AML-193 (cell line): ENCODE measurements at places on chromosomes 12 and 14.

DNA sequence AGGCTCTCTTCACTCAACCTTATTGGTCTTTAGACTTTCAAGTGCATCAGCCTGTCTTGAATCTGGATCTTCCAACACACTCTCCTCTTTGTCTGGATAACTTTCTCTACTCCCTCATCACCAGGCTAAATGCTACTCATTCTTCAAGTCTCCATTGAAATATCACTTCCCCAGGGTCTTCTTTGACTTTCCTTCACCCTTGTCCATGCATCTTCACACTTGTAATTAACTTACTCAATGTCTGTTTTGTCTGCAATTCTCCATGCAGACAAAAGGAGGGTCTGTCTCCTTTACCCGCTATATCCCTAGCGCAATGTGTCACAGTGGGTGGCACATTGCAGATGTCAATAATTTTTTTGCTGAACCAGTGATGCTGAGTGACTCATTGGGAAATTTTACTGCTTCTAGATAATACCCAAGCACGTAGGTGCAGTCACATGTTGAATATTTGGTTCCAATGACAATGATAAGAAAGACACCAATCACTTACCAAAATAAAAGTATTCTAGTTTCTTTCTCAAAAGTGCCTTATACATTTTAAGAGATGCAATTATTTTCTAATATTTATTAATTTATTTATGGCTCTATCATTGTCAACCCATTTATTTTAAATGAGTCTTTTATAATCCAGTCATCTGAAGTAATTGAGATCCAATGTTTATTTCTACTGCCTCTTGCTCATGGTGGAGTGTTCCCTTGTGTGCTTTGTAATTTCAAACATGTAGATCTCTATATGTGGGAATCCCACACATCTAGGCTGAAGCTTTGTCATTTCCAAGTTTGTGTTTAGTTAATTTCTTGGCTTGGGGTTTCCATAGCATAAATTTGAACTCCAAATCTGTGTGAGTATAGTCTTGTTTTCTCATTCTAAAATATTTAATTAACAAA is 21.7 kb upstream of the RFC5 start:
- DNase-seq: no peak

DNA sequence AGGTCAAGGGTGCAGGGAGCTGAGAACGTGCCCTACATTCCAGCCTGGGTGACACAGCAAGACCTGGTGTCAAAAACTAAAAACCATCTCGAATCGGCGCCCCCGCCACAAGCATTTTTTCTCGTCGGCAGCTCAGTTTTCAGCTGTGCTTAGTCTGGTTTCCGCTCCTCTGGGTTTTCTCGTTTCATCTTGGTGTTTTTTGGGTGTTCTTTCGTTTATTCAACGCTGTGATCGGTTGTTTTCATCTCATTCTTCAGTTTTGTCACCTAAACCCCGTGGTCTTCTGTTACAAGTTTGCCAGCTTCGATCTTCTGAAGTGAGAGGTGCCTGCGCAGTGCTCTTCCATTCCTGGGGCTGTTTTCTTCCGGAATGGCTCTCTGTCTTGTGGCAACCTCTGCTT is 41.4 kb downstream of the NOC4L start:
- no peak for DNase-seq

DNA sequence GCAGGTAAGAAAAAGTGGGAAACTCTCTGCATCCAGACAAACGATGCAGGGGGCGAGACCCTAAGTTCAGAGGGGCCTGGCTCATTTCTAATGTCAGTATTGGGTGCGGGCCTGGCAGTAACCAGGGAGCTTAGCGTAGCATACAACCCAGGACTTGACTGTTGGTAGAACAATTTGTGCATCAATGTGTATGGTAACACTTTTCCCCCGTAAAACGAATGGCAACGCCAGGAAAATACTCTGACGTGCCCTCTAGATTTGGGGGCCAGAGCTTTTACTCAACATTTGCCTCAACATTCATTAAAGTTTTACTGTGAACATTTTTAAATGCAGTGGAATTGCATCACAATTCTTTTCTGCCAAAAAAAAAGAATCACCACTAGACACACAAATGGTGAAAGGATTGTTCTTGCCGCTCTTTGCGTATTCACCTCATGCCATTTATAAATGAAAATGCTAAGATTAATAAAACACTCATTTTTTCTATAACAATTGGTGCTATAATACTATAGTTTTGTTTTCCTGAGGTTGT is 867 bp downstream of the RHOJ start:
- DNase-seq: no peak

- DNase-seq: no peak
Measured at GRCh38 chr14:76727901-76728300, 33.4 kb upstream of the VASH1 start.

DNA sequence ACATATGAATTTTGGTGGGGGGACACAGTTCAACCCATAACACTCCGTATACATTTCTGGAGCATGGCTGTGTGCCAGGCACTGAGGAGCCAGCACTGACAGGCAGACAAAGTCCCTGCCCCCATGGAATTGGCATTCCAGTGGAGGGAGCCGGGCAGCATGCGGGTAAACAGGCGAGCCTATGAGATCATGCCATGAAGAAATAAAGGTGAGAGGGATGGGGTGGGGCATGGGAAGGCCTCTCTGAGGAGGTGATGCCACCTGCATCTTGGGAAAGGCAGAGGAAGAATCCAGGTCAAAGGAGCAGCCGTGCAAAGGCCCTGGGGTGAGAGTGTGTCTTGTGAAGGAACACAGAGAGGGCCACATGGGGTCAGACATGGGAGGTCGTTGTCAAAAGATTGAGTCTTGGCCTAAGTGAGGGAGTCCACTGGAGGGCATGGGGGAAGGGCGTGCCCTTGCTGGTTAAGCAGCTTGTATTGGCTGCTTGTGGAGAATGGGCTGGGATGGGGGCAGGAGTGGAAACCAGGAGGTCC is 3.6 kb downstream of the OTUB2 start:
- no peak for DNase-seq

- no peak for DNase-seq
Measured at GRCh38 chr14:92794547-92794941, 439 bp downstream of the GOLGA5 start.

GRCh38 chr14:53019406-53019805 is 68.6 kb upstream of the FERMT2 start:
- no peak for DNase-seq

DNA sequence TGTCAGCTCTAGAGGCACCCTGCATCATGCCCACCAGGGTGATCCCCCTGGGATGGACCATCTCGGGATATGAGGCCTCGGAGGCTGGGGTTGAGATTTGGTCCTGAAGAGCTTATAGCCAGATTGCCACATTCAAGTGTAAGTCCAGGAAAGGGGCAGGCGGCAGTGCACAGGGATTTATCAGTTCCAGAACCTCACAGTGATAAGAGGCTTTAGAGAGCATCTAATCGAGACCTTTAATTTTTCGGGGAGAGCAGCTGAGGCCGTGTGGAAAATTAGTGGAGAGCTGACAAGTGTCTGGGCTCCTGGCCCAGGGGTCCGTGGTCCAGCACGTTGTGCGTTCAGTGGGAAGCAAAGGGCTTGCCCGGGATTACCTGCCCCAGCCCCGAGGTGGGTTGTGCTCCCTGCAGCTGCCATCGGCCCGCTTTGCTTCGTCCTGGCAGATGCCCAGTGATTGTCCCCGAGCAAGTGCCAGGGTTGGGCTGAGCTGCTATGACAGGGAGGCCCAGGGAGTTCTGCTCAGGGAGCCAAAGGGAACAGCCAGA is 52.1 kb downstream of the C14orf132 start:
- DNase-seq: no peak

GRCh38 chr14:86766469-86766868 is 1226.5 kb downstream of the GALC start:
- no peak for DNase-seq

DNA sequence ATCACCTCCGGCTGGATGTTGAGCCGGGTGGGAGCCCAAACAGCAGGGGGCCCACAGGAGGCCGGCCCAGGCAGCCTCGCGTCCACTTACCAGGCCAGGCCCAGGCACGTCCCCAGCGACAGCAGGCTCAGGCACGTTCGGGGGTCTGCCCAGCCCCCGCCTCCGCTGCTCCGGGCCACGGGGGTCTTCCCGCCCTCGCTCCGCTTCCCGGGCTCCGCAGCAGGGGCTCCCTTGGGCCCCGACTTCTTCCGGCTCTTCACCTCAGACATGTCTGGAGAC is 216 bp downstream of the IKBIP start:
- DNase-seq: no peak

GRCh38 chr12:115794659-115795081 is 482.8 kb downstream of the MED13L start:
- no peak for DNase-seq

DNA sequence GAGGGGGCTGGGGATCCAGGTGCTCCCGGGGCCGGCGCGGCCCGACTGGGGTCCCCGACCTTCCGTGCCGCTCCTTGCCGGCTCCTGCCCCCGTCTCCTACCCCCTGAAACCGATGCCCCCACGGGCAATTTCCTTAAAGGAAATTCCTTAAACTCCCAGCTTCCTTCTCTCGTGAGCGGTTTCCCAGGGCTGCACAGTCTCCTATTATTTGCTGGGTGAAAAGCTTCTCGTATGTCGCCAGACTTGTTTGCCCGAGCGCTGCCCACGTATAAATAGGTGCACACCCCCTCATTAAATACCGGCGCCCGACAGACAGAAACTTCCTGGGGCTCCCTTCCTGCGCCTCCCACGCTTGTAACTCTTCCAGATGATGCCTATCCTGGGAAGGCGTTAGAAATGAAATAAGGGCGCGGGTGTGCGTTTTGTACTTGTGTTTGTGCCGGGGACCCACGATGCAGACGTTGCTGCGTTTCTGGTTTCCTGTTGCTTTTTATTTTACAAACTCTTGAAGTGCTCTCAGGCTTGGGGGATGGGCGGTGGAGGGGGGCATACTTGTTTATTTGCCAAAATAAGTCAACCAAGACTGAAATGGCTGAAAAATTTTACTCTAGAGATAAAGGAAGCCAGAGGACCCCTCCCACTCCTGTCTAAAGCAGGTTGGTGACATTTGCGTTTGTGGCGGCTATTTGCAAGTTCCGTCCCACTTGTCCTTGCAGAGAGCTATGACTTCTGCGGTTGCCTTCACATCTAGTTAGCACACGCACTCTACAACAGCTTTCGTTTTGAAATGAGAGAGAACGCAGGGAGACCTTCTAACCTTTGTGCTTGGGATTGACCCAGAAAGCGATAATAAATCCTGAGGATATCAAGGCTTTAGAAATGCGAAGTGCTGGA is 1.0 kb downstream of the HIP1R start:
- DNase-seq: peak; percentile 13

DNA sequence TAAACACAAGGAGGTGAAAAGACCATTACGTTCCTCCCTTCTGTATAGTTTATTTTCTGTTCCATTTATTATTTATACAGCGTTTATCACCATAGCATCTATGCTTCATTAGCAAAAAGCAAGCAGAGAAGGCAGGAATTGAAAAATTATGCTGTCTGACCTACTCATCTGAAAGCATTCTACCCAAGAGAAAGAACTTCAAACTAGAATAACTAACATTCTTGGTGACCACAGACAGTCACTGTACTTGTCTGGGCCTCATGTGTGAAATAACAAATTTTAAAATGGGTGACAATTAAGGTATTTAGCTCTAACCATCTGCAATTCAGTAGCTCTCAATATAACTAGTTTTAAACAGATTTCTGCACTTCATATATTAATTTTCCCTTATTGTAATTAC is 29.3 kb upstream of the PDE3A start:
- no peak for DNase-seq

DNA sequence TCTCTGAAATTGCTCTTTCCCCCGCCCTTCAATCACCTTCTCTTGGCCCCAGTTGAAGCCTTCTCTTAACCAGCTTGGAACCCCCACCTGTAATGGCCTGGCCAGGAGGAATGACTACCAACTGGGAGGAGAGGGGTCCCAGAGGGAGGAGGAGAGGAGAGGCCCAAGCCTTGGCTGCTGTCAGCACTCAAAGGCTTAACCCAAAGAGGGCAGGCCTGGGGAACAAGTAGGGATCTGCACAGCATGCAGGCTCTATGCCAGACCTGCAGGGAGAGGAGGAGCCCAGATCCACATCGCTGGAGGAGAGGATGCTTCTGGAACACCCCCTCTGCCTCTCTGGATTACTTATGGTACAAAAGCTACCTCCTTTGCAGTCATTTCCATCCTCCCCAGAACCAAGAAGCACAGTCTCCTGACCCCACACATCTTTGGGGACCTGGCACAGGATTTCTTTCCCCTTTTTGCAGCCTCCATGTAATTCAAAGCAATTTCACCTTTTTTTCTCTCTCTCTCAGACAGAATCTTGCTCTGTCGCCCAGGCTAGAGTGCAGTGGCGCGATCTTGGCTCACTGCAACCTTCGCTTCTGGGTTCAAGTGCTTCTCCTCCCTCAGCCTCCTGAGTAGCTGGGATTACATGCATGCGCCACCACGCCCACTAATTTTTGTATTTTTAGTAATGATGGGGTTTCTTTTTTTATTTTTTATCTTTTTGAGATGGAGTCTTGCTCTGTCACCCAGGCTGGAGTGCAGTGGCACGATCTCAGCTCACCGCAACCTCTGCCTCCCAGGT is 6.2 kb downstream of the RARG start:
- DNase-seq: no peak

- DNase-seq: no peak
Measured at GRCh38 chr12:54059668-54060067, 6.0 kb downstream of the HOXC4 start.

DNA sequence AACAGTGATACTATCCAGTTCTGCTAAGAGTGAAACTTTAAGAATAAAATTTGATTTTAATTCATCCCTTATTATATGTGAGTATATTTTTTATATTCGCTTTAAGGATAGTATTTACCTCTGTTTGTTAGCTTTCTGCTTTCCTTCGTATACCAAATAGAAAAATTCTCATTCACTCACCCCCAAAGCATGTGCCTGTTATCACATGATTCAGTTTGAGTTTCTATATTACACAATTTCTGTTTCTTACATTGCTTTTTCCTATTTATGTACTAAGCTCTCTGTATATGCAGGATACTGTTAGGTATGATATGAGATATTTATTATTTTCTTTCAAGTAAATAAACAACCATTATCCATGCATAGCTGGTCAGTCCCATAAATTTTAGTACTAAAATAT is 275.2 kb downstream of the FBXL14 start:
- no peak for DNase-seq

DNA sequence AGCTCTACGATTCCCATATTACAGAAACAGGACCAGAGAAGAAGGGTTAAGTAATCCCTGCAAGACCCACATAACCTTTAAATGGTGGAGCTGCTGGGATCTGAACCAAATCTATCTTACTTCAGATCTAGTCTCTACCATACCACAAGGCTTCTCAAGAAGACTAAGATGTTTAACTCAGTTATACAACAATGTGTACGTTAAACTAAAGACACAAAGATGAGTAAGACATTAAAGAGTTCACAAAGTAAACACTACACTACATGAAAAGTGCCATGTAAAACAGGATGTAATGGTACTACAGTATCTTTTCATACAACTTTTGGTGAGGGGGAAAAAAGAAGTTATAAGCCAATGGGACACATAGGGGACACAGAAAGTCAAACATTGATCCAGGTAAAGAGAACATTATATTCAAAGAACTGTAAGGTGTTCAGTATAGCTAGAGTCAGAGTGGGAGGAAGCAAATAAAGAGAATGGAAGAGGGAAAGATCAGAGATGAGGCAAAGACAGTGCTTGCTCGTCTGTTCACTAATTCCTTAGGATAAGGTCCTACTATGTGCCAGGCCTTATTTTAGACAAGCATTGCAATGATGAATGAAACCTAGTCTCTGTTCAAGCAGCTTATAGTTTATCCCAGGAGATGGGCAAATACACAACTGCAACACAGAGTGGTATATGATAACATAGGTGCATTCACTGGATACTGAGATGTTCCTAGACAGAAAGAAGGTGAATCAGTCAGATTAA is 7.7 kb downstream of the TMED10 start:
- DNase-seq: no peak

- DNase-seq: no peak
Measured at GRCh38 chr12:94170690-94171594, 22.6 kb downstream of the PLXNC1 start.
